ENCODE measurements at places on chromosomes 7 and 10. TPM values are rescaled to one million over a fixed set of nuclear protein-coding genes. Genes with fewer than 3 reads are reported as not detected.

CD36 gene
- 1.0 TPM for total RNA-seq

CNPY1 gene
- not detected for total RNA-seq

NXPH1 gene
- total RNA-seq, result not detected

TMEM229A gene
- total RNA-seq, result not detected

STEAP1B gene
- 5.5 TPM for total RNA-seq

ZNF273 gene
- 6.8 TPM for total RNA-seq

HTR7 gene
- 23.2 TPM for total RNA-seq

PNLIPRP3 gene
- 29.0 TPM for total RNA-seq

FOXK1 gene
- 58.0 TPM for total RNA-seq

All from nasal cavity respiratory epithelium epithelial cell of viscerocranial mucosa (primary cell).